Stimulated activated CD4-positive, alpha-beta T cell treated with anti-CD3 and anti-CD28 coated beads, Interleukin-4, amount 100 ng/mL, for 48 hours (primary cell): ENCODE measurements at places on chromosomes 12 and 14.

GRCh38 chr12:14213542-14213941 lies 151.9 kb upstream of the ATF7IP start:
- no peak for DNase-seq

DNA sequence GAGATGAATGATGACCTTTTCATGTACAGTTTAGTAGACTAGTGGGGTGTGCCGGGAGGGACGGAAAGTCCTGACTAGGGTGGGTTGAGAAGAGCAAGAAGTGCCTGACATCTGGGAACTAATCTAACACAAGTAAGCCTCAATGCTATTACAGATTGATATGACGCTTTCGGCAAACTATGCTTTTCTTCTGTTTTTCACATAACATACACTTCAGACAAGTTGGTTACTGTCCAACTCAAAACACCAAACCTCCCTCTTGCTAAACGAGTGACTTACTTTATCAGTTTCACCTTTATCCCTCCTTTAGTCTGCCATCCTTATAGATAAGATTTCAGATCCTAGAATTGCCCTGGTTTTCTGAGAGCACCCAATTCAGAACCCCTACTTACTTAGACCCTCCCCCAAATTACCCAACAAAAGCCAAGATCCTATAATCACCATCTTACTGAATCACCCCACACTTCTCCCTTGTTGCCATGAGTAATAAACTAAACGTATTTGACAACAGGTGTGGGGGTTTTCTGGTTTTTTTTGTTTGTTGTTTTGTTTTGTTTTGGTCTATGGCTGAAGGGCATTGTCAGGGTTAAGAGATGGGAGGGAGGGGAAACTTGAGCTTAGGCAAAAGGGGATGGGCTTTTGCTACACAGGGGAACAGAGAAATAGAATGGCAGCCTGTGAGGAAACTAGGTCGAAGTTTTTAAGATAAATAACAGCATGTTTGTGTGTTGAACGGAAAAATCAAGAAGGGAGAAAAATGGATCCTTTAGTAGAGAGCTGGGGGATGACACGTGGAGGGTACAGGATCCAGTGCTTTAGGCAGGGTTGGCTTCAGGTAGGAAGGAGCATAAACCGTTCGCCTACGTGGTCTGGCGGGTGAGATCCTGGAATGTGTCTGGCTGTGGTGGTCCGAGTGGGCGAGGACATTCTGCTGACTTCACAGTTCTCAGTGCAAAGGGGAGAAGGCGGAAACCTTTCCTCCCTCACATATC lies 6.1 kb upstream of the PSMA3 start:
- no peak for DNase-seq

- DNase-seq: no peak
These were observed 747.3 kb downstream of the NRXN3 start for GRCh38 chr14:78917462-78917861.

GRCh38 chr14:50347521-50347920 lies 35.4 kb downstream of the DMAC2L start:
- no peak for DNase-seq

- no peak for DNase-seq
These were observed 836.6 kb downstream of the SLC6A15 start for GRCh38 chr12:84075991-84076390.

- DNase-seq: no peak
These were observed 260.4 kb downstream of the GALC start for GRCh38 chr14:87732562-87732961.

DNA sequence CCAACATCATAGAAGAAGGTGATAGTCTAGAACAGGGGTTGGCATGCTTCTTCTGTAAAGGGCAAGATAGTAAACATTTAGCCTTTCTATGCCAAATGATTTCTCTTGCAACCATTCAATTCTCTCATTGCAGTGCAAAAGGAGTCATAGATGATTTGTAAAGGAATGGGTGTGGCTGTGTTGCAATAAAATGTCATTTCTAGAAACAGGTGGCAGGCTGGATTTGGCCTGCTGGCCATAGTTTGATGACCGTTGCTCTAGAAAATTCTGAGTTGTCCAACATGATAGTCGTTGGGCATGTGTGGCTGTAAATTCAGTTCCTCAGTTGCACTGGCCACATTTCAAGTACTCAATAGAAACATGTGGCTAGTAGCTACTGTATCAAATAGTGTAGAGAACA lies 21.7 kb downstream of the SMCO2 start:
- DNase-seq: no peak

DNA sequence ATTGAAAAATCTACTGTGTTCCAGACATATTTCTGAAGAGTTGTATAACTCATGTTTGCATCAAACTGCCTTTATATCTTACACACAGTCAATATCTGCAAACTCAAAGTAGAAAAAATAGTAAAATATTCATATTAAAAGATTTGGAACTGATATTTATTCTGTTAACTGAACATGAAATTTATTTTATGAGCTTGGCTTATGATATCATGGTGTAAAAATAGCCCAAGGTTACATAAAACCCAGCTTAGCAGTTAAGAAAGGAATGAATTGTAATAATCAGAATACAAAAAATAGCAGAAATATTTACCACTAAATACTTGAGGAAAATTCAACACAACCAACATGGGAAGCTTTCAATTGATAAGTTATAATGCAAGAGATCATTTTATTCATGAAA lies 367.9 kb downstream of the FLRT2 start:
- DNase-seq: no peak

DNA sequence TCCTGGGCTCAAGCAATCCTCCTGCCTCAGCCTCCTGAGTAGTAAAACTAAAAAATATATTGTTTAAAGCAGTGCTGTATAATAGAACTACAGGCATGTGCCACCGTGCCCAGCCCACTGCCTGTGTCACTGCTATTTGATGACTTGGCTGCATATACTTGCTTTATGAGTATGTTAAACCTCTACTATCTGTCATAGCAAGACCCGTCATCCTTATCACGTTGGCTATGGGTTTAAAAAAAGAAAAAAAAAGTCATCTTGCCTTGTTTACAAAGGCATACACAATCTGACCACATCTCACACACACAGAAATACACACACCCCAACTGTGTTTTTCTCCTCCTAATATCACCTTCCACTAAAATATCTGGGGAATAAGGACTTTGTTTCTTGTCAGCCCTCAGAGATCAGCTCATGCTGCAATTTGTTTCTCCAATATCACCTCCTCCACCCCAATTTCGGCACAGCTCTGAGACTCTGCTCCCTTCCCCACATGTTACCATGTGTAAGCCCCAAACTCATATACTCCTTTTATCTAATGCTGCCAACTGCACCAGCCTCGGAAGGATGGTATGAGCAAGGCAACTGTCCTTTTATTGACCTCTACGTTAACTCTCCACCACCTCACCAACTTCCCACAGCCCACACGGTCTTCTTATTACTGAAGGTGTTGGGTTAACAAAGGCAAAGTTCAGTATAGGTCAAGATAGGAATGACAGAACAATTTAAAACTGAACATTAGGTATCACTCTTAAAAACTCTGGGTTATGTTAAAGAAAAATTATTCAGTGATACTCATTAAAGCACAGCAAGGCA lies 802 bp upstream of the TMPRSS12 start:
- DNase-seq: no peak

DNA sequence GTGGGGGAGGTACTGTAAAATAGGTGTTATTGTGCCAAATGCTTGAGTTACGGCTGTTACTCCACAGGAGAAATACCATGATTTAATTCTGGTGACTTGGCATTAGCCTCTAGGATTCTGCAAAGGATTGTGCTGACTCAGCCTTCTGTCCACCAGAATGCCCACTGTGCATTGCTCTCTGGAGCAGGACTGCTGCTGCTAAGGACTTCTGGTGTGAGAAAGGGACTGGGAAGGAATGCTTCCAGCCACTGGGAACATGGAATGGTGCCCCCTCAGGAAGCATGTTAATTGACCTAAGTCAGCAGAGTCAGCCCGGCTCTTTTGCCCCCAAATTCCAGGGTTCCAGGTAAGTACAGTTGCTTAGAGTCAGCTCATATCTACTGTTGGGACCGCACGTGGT lies 32.9 kb downstream of the ZFHX2 start:
- DNase-seq: no peak

- no peak for DNase-seq
These were observed 66.4 kb upstream of the BDKRB2 start for GRCh38 chr14:96138241-96138640.

DNA sequence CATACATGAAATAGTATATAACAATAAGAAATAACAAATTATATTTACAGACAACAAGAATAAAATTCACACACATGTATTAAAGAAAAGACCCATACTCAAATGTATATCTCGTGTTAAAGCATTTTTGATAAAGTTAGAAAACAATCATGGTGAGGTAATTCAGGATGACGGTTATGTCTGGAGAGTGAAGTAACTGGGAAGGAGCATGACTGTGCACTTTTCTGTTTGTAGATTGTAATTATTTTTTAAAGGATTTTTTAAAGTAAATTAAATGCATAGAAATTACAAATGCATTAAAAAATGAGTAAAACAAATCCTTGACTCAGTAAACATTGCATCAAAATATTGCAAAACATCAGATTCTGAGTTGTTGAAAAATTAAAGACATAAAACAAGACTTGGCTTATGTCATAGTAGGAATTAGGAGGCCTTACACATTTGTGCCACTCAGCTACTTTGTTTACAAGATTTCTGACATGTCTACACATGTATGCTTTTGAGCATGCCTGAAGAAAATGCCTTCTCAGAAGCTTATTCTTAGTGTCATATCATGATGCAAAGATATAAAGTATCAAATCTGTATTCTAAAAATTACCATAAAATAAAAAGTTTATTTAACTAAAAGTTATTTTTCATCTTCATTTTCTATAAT lies 1325.1 kb downstream of the SLC16A7 start:
- no peak for DNase-seq

- no peak for DNase-seq
These were observed 6.2 kb downstream of the IFI27 start for GRCh38 chr14:94116701-94117100.

- DNase-seq: no peak
These were observed 44.2 kb upstream of the TSPAN9 start for GRCh38 chr12:3032770-3033538.

- no peak for DNase-seq
These were observed 43.1 kb downstream of the SOX5 start for GRCh38 chr12:23906329-23906728.

- DNase-seq: no peak
These were observed 248.0 kb downstream of the RASSF9 start for GRCh38 chr12:85588221-85588620.

GRCh38 chr12:92612611-92613010 lies 90.2 kb upstream of the PLEKHG7 start:
- no peak for DNase-seq

GRCh38 chr12:65892841-65893251 lies 68.6 kb downstream of the HMGA2 start:
- no peak for DNase-seq

DNA sequence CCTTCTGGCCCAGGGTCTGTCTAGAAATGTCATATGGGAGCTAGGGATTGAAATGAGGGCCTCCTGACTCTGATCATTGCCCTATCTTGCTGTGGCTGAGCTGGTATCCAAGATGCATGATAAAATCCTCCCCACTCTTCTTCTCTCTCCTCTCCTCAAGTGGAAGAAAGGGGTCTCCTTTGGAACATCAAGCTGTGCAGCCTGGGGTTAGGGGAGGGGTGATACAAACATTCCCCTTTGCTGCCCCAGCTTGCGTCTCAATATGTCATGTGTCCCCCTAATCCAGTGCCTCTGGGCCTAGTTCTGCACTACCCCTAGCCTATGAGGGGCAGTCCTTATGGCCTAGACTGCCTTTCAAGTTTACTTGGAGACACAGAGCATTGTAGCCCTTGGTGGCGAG lies 8.5 kb downstream of the RDH16 start:
- DNase-seq: no peak

GRCh38 chr14:80543211-80543610 lies 331.9 kb upstream of the DIO2 start:
- no peak for DNase-seq

GRCh38 chr12:6370994-6371754 lies 4.2 kb downstream of the SCNN1A start:
- DNase-seq: no peak

GRCh38 chr14:73457041-73457923 lies 1.1 kb downstream of the NUMB start:
- peak; percentile 6 for DNase-seq

DNA sequence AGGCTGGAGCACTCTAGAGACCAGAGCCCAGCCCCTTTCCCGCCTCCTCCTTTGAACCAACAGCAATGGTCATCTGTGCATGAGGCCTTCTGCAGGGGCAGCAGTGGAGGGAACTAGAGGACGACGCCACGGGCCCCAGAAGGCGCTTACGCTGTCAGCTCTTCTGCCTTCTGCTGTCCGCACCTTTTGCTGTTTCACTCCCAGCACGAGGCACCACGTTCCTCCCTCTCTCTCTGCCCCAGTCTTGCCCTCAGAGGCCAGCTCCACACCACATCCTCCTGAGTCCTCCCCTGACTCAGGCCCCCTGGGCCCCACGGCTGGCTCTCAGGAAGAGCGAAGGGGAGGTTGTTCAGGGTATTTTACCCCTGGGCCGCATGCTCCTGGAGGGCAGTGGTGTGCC lies 15.5 kb downstream of the MMAB start:
- no peak for DNase-seq

- DNase-seq: no peak
These were observed 30.4 kb upstream of the LRIG3 start for GRCh38 chr12:58950739-58951100.

GRCh38 chr12:47079981-47080724 lies 394 bp upstream of the AMIGO2 start:
- peak; percentile 20 for DNase-seq

- DNase-seq: no peak
These were observed 16.8 kb upstream of the DYNC1H1 start for GRCh38 chr14:101947577-101947903.

DNA sequence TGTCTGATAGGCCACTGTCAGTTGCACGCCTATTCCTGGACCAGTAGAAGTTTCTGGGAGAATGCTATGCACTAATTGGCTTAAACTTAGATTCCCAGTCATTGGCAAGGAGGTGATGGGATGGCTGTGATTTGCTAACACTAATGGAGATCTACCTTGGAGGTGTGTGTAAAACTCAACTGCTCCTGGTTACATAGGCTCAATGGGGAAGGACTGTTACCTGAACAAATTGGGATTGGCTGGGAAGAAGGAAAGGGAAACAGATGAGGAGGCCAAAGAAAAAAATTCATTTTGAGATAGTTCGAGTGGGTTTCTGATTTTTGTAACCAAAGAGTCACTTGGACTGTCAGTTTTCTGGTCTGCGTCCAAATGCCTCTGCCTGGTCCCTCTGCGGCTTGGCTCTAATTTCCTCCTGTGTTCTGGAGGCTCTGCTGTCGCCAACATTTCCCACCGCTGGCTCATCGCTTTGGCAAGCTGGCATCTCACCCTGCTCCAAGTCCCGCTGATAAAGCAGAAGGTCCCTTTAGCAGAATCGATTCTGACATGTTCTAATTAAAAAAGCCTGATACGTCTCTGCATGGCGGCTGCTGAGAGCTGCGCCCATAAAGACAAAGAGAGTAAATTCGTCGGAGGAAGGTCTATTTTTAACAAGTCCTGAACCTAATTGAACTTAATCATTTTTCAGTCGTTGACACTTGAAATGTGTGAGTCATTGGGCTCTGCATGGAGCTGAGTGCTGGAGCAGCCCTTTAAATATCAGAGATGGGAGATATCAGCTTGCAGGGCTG lies 2.0 kb upstream of the CCDC63 start:
- no peak for DNase-seq

DNA sequence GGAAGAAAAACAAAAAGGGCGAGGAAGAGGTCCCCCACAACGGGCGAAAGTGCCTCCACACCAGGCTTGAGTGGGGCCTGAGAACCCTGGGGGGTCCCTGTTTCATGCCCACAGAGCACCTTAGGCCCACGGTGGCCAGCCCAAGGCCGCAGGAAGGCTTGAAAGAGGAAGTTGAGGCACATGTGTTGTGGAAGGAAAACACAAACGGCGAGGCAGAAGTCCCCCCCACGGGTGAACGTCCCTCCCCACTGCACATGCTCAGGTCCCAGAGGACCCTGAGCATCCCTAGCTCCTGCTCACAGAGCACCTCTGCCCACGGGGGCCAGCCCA lies 371.5 kb downstream of the ALG10 start:
- DNase-seq: no peak
